HT1080 (cell line): ENCODE measurements at places on chromosomes 16 and 17.
A peak's percentile ranks its signal among the peaks of the same experiment; 100 is the strongest.

- no peak for DNase-seq
These were observed 128.8 kb downstream of the CYB561 start for GRCh38 chr17:63317166-63317840.

- no peak for DNase-seq
These were observed 22.5 kb downstream of the HEXIM2 start for GRCh38 chr17:45184144-45184543.

GRCh38 chr17:44878627-44879221, 20.5 kb downstream of the EFTUD2 start:
- peak; percentile 18 for DNase-seq

GRCh38 chr17:48626245-48627117, at the start of gene HOXB9:
Gene HOXB9, minus strand, starts transcription at chr17:48626358. Its CDS starts 89 bp downstream, at chr17:48626269.
- peak; percentile 94 for DNase-seq

DNA sequence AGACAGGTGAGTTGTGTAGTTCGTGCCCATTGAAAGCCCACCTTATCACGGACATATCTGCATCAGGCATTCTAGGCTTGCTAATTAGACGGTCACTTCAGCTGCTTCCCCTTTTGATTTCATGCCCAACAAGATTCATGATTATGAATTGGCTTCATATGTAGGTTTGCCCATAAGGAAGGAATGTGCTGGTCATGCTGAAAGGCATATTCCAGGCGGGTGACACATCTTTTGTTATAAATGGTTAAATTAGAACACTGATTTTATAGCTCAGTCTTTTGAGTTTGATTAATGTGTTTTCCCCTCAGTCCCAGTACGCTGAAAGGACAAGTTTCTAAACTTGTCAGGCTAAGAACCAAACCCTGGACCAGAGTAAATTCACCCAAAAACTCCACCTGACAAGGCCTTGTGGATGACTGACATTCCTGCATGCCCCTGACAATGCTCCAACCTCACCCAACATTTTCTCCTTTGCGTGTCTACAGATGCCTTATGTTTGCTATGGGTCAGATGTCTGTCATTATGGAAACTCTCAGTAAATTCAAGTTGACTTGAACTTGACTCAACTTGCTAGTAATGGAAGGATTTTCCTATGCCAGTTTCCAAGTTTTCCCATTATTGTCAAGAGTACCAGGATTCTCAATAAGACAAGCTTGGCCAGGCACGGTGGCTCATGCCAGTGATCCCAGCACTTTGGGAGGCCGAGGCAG, 421.9 kb downstream of the PMP22 start:
- no peak for DNase-seq

DNA sequence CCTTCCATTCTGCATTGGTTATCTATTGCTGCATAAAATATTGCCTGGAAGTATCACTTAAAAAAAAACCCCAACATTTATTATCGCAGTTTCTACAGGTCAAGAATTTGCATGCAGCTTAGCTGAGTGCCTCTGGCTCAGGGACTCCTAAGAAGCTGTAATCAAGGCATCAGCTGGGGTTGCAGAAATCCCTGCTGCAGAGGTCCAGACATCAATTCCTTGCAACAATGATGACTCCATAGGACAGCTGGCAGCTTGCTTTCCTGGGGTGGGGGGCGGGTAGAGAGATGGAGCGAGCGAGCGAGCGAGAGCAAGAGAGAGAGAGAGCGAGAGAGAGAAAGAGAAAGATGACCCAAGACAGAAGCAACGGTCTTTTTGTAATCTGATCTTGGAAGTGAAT, 308.1 kb downstream of the HAPSTR1 start:
- DNase-seq: no peak

GRCh38 chr17:39174920-39175694, 9.1 kb upstream of the ARL5C start:
- no peak for DNase-seq

- no peak for DNase-seq
These were observed 3.1 kb upstream of the LHX1 start for GRCh38 chr17:36934144-36934691.

- DNase-seq: no peak
These were observed 1.8 kb downstream of the LCAT start for GRCh38 chr16:67942200-67942509.

GRCh38 chr16:81444448-81445121, at the start of gene CMIP:
Gene CMIP, plus strand, starts transcription at chr16:81444808.
- peak; percentile 14 for DNase-seq

- no peak for DNase-seq
These were observed 56.1 kb upstream of the MED13 start for GRCh38 chr17:62121025-62121730.

- DNase-seq: no peak
These were observed 29.5 kb downstream of the UBN1 start for GRCh38 chr16:4876646-4877379.

- no peak for DNase-seq
These were observed 1.9 kb upstream of the ITGAL start for GRCh38 chr16:30470632-30470995.

DNA sequence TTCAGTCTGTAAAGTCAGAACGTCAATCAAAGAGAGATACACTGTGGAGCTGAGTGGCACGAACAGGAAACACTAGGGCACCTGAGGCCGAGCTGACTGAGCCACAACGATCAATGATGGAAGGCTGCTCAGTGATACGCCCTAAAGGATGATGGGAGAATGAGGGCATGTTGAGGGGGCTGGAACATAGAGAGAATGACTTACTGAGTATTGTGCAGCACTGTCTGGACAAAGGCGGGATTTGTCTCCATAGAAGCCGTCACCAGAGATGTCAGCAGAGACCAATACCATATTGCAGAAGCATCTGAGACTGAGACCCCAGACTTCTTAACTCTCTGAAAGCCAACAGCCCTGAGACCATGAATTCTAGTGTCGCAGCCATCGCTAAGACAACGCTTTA, 33.4 kb downstream of the ZZEF1 start:
- no peak for DNase-seq

DNA sequence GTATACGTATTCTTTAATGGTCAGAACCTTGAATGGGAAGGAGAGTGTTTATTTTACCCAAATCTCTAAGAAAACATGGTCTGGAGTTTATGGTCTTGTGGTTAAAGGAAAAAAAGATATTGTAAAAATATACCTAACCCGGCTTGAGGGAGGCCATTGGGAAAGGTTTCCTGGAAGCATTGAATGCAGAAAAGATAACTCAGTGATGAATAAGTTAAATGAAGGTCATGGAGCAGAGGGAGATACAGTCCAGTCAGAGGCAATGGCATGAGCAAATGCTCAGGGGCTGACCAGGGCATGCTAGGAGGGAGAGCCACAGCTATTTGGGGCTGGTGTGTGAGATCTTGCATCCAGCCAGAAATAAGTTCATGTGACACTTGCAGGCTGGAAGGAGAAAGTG, 430.4 kb upstream of the CDH5 start:
- DNase-seq: no peak

GRCh38 chr17:49063652-49064051, 66.5 kb downstream of the IGF2BP1 start:
- DNase-seq: no peak

GRCh38 chr17:773467-774312, 8.4 kb downstream of the GLOD4 start:
- no peak for DNase-seq

DNA sequence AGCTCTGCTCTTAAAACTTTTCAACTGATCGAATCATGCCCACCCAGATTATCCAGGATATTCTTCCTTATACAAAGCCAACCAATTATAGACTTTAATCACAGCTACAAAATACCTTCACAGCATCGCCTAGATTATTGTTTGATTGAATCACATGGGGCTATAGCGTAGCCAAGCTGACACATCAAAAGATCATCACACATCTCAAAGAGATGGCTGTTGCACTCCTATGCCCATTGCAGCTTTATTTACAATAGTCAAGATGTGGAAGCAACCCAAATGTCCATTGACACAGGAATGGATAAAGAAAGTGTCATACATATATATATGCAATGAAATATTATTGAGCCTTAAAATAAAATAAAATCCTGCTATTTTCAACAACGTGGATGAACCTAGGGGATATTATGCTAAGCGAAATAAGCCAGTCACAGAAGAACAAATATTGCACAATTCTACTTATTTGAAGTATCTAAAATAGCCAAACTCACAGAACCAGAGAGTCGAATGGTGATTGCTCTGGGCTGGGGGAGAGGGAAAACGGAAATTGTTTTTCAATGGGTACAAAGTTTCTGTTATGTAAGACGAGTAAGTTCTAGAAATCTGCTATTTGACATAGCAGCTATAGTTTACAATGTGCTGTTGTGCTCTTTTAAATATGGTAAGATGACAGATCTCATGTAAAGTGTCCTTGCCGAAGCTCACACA, 60.9 kb upstream of the ERCC4 start:
- DNase-seq: no peak

GRCh38 chr17:68255731-68256538, 8.1 kb downstream of the AMZ2 start:
- no peak for DNase-seq

GRCh38 chr17:83088451-83088850, 9.0 kb downstream of the METRNL start:
- no peak for DNase-seq

DNA sequence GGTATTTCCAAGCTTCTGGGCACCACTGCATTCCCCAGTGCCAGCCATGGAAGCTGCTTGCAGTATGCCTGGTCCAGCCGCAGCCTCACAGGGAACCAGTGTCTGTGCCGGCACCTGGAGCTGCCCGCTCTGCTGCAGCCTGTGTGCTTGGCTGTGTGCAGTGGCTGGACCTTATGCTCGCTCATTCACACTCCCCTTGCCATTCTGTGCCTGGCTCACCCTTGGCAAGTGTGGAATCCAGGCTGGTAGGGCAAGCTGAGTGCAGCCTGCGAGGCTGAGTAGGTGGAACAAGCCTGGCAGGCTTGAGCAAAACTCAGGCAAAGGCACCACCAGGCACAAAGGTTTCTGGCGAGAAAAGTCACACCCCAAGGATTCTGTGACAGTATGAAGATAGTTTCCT, 144.0 kb downstream of the MYO1D start:
- no peak for DNase-seq

GRCh38 chr17:17994271-17995069, 21.8 kb downstream of the DRC3 start:
- DNase-seq: peak; percentile 15

- no peak for DNase-seq
These were observed 193.3 kb downstream of the HS3ST3B1 start for GRCh38 chr17:14494161-14494560.

DNA sequence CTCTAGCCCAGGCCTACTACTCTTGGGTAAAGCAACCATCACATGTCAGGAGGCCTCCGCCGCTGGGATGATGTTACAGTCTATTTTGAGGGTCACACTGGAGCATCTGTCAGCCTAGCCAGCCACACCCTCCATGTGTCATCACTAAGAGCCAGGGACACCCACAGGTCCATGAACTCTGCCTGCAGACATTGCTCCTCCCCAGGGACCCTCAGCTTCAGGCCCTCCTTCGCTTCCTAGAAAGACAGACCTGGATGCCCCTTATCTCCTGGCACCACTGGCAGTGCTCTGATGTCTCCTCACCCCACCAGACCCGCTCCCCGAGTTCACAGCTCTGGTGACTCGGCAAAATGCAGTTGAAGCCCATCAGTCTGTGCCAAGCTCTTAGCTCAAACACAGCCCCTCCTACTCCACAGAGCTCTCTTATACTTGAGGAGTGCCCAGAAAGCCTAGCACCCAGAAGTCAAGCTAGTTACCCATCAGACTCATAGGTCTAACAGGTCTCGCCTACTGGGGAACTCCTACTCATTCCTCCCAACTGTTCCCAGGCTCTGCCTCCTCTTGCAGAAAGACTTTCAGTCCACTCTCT, 5.9 kb downstream of the RANBP10 start:
- no peak for DNase-seq

- no peak for DNase-seq
These were observed 50.1 kb downstream of the TOM1L2 start for GRCh38 chr17:17922070-17922614.

- DNase-seq: no peak
These were observed 175.8 kb downstream of the NPIPB11 start for GRCh38 chr16:29230671-29231096.

GRCh38 chr16:4911970-4912386, 25.0 kb downstream of the PPL start:
- no peak for DNase-seq

DNA sequence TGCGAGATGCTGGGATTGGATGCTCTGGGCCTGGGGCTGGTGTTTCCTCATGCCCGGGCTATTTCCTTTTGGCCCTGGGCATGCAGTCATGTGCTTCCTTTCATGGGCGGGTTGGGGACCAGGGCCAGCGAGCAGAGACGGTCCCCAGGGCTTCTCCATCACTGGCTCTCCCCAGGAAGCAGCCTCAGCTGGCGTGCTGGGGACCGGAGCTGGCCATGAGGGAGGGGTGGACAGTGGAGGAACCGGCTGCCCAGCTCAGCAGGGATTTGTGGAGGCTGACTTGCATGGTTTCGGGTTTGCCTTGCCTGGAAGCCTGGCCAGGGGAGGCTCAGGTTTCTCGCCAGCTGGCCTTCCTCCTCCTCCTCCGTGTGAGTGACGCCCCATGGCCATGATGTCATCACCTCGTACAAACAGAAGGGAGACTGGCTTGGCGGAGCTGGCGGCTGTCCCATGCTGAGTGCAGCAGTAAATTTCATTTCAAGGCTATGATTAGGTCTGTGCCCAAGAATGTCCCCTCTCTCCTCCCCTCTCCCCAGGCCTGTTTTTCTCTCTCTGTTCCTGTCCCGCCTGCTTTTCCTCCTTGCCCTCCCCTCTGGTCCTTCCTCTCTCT, 8.9 kb upstream of the TIMP2 start:
- peak; percentile 95 for DNase-seq

- DNase-seq: no peak
These were observed 3.9 kb upstream of the SLC12A3 start for GRCh38 chr16:56861092-56861610.

GRCh38 chr17:17345686-17346427, 42.7 kb downstream of the NT5M start:
- no peak for DNase-seq

- no peak for DNase-seq
These were observed 39.2 kb upstream of the TBX2 start for GRCh38 chr17:61360318-61360943.

- no peak for DNase-seq
These were observed 19.1 kb downstream of the TRARG1 start for GRCh38 chr17:1298606-1299005.

- no peak for DNase-seq
These were observed 17.2 kb upstream of the ABR start for GRCh38 chr17:1196946-1197345.

GRCh38 chr17:47275245-47275984, 21.8 kb downstream of the ITGB3 start:
- no peak for DNase-seq

DNA sequence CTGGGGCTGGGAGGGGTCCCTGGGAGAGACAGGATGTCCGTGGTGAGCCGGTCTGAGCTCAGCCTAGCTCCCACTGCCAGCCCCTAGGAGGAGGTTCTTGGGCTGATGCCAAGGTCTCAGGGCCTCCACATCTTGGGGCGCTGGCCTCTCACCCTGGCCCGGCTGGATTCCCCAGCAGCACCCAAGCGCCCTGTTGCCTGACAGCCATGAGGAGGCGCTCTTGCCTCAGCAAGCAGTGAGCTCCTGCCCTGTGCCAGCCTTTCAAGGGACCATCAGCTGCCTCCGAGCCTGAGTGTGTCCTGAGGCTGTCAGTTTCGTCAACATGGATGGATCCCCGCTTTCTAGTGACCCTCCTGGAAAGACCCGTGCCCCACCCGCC, 234.9 kb upstream of the CIBAR2 start:
- peak; percentile 26 for DNase-seq

GRCh38 chr17:7097940-7098339, 16.7 kb downstream of the ASGR2 start:
- DNase-seq: no peak

GRCh38 chr16:29736764-29737163, 9.0 kb downstream of the C16orf54 start:
- no peak for DNase-seq

- no peak for DNase-seq
These were observed 263.8 kb upstream of the ELAC2 start for GRCh38 chr17:13281626-13282025.
